Breast epithelium (tissue), 4 donors: ENCODE measurements at places on chromosomes 6 and 20. TPM values are rescaled to one million over a fixed set of nuclear protein-coding genes. Genes with fewer than 3 reads are reported as not detected.
A peak's percentile ranks its signal among the peaks of the same experiment; 100 is the strongest.

GRCh38 chr6:31075528-31075927 lies 36.8 kb downstream of the C6orf15 start:
- DNase-seq: no peak

The HSPA12B gene
- total RNA-seq: 9.3 TPM

DNA sequence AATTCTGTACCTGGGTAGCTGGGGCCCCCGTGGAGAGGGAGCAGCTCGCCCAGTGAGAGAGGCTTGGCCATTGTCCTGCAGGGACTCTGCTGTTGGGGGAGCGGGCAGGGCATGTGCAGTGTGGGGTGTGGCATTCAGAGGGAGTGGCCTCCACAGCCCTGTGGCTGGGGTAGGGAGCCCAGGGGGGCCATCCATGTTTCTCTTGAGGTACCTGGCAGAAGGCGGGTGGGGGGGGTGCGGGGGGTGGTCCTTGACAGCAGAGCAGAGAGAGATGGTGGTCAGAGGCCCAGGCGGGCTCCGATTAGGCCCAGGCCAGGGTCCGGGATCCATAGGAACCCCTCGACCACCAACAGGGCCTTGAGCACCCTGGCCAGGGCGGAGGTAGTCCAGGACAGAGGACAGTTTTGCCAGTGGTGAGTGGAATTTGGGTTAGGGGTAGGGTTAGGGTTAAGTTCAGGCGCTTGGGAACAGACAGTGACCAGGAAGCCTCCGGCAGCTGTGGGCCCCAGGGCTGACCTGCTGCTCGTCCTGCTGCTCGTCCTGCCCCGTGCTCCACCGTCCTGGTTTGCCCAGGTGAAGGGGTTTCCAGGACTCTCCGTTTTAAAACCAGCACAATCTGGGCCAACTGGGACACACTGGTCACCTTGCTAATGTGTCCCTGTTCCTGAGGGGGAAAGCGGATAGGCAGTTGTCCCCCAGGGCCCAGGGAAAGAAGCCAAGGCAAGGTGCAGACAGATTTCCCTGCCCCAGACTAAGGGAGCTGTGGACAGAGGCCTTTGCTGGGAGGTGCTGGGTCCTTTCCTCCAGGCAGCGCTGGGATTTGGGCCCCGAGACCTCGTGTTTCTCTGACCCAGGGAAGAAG lies 24.8 kb upstream of the MYT1 start:
- DNase-seq: peak; percentile 35

The KLC4 gene
- total RNA-seq: 21.0 TPM

DNA sequence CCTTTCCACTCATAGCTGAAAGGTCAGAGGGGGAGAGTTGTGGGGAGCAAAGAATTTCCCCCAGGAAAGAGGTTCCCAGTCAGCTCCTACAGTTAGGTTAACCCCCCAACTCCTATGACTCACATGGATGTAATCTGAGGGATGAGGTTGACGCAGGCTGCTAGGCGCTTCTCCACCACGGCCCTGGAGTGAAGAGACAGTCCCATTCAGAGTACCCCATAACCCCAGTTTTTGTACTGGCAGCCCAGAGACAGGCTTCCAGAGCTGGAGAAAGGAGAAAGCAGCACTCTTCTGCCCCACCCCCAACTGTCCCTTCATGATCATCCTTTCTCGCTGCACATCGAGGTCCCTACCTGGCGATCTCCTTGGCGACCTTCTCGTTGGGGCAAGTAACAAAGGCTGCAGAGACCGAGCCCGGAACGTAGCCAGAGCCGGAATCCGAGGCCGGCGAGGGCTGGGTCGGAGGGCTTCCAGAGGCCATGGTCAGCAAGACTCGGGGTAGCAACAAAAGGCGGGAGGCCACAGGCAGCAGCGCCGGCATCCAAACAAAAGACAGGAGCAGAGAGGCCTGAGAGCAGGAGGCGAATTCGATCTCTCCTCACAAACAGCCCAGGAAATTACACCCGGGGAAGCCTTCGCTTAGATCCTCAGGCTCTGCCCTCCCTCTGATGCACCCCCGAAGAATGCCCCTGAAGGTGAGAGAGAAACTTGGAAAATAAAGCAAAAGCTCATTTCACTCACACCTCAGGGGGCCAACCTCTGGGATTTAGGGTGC lies 592 bp downstream of the CUTA start:
- DNase-seq: no peak

GRCh38 chr6:57294862-57295445 lies 22.5 kb upstream of the PRIM2 start:
- no peak for DNase-seq

- DNase-seq: no peak
Observed at GRCh38 chr6:43761666-43762409, 8.2 kb upstream of the VEGFA start.

- no peak for DNase-seq
Observed at GRCh38 chr6:150046943-150047342, 21.6 kb upstream of the RAET1L start.

GRCh38 chr6:124487623-124488431 lies 474.4 kb upstream of the RNF217 start:
- DNase-seq: no peak
